ENCODE measurements at places on chromosomes 11 and 22.
A peak's percentile ranks its signal among the peaks of the same experiment; 100 is the strongest.

DNA sequence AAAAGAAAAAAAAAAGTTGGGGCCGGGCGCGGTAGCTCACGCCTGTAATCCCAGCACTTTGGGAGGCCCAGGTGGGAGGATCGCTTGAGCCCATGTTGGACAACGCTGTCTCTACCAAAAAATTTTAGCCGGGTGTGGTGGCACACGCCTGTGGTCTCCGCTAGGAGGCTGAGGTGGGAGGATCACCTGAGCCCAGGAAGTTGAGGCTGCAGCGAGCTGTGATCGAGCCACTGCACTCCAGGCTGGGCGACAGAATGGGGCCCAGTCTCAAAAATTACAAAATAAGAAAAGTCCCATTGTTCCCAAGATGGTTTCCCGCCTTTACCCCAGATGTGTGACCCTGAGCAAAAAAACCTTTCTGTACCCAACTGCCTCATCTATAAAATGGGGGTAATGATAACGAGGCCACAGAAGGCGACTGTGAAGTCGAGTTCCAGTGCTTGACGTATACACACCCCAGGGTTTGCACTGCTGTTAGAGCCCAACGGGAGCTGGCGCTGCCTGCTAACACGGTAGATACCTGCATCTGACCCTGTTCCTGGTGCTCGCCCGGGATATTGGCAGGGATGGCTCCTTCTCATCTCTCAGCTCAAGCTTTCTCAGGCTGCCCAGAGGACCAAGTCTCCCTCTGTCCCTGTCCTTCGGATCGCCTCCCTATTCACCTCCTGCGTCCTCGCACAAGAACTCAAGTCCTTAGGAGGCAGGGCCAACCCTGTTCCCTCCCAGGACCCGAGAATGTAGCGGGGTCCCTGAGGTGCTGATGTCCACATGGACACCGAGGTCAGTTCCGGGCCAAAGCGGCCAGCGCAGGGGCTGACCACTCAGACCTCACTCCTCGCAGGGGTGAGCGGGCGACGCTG is 1.1 kb upstream of the RPLP2 start:
- DNase-seq: no peak

- DNase-seq: peak; percentile 65
Measured at GRCh38 chr11:27385245-27385644, 22.2 kb upstream of the CCDC34 start.

DNA sequence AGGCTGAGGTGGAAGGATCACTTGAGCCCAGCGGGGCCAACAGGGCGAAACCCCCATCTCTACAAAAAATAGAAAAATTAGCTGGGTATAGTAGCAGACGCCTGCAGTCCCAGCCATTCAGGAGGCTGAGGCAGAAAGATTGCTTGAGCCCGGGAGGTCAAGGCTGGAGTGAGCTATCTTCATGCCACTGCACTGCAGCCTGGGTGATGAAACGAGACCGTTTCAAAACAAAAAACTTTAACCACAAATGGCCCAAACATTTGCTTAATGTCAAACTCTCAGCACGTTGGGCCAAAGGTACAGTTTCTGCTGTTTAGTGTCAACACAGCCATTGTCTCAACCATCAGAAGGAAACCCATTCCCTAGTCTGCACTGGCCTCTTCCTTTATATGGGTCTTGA is 69.2 kb upstream of the TTC12 start:
- no peak for DNase-seq

GRCh38 chr11:118609380-118610224 is 2.2 kb downstream of the PHLDB1 start:
- DNase-seq: no peak

- DNase-seq: no peak
Measured at GRCh38 chr22:49295465-49295743, 532.3 kb downstream of the BRD1 start.

DNA sequence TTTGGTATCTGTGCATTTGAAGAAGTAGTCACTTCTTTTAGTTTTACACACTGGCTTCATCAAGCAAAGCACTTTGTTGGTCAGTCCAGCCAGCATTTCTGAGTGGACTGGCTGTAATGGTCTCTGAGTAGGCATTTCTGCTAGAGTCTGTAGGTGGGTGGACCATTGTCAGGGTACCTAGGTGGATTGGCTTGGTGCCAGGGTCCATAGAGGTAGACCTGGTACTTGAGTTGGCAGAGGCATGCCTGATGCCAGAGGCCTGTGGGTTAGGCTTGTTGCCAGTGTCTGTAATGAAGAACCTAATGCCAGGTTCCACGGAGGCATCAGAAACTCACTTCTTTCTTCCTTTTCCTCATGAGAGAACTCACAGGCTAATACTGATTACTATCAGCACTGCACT is 157.9 kb upstream of the C11orf87 start:
- DNase-seq: no peak

- DNase-seq: peak; percentile 72
Measured at GRCh38 chr11:98531576-98531975, 489.2 kb upstream of the CNTN5 start.

- DNase-seq: no peak
Measured at GRCh38 chr11:22037505-22037904, 155.4 kb upstream of the ANO5 start.

- no peak for DNase-seq
Measured at GRCh38 chr11:124751741-124752470, at the start of gene VSIG2. Gene VSIG2, minus strand, starts transcription at chr11:124752255. Its CDS starts 118 bp downstream, at chr11:124752137.

GRCh38 chr11:103110391-103110790 is 1.2 kb downstream of the DYNC2H1 start:
- DNase-seq: peak; percentile 47

DNA sequence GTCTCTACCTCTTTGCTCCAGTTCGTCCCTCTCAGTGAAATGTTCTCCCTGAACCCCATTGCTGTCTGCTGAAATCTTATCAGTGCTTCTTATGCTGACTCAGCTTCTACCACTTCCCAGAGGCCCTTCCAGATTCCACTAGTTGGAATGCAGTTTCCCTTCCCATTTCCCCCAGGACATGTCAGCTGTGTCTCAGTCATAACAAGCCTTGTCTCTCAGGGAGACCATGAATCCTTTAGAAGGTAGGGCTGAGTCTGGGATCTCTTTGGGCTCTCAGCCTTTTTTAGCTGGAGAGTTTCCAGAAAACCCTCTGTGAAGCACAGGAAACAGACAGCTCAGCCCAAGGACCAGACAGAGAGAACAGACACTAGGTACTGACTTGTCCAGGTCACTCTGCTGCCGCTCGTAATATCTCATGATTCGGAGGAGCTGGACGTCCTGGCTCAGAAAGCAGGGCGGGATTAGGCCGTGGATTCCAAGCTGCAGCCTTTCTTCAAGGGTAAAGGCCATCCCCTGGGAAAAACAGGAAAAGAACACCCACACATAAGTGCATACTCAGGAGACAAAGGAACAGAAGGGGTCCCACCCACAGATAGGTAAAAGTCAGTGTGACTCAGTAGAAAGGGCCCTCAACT is 113.0 kb downstream of the ME3 start:
- DNase-seq: peak; percentile 92

DNA sequence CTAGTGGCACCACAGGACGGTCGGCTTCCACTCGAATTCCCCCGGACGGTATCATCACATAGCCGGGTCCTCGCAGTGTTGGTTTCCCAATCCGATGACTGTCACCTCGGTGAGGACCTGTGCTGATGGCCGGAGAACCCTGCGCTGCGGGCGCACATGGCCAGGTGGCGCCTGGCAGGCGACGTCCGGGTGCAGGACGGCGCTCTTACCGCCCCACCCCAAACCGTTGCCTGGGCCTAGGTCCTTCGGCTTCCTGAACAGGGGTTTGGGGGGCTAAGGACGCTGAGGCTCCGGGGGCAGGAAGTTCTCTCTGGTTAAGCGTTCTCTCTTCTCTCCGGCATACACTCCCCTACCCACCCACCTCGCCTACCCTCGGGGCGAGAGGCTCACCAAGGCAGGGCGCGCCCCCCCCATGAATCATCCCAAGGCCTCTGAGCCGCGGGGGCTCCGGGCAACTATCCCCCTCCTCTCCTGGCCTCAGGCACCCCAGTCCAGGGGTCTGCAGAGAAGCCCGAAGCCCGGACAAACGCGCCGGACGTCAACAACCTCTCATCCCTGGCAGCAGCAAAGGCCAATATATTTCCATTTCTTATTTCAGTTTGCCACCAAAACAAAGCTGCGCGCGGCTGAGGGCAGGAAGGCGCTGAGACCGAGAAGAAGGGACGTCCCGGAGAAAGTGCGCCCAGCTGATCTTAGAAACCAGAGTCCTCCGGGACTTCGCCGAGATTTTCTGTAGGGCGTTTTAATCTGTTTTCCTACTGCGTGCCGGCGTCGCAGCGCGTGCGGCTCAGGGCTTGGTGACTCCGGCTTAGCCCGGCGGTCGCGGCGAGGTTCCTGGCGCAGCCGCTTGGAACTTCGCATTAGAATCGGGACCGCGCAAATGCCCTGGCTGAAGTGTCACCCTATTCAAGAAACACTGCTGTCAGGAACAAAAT is 5.6 kb downstream of the ALX4 start:
- no peak for DNase-seq

DNA sequence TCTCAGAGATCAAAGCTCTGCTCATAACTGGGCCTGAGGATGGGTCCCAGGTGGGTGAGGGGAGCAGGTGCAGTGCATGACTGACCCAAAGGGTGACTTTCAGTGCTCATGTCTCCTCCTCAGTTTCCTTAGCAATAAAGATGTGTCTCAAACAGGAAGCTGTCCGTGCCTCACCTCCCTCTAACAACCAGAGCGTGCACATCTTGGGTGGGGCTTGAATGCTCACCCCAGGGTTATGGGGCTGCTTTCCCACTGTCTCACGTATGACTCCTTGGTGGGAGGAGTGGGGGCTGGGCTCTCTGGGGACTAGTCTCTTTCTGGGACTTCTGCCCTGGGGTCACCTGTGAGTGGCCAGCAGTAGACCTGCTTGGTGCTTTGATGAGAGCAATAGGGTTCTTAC is 53.9 kb upstream of the PHOX2A start:
- DNase-seq: no peak

GRCh38 chr22:32661737-32662586 is 139.5 kb upstream of the TIMP3 start:
- no peak for DNase-seq

DNA sequence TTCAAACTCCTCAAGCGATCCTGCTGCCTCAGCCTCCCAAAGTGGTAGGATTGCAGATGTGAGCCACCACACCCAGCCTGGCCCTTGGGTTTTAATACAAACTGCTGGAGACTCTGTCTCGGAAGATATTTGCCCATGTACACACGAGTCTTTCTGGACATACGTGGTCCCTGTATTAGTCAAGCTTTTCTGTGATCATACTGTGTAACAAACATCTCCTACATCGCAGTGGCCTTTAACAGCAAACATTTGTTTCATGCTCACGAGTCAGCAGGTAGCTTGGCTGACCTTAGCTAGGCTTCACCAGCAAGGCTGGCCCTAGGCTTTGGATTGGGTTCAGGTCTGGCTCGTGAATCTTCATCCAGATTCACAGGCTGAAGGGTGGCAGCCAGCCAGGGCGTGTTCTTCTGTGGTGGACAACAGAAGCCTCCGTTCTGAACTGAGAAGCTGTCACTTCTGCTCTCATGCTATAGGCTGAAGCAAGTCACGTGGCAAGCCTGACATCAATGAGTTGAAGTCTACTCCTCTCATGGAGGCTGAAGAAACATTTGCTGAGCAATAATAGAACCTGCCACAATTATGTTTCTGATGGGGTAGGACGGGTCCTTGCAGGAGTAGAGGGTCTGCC is 8.8 kb downstream of the KIAA1671 start:
- DNase-seq: no peak

GRCh38 chr11:69157156-69157821 is 1.6 kb downstream of the SMIM38 start:
- no peak for DNase-seq

GRCh38 chr11:116193321-116194131 is 579.3 kb downstream of the BUD13 start:
- DNase-seq: peak; percentile 30

DNA sequence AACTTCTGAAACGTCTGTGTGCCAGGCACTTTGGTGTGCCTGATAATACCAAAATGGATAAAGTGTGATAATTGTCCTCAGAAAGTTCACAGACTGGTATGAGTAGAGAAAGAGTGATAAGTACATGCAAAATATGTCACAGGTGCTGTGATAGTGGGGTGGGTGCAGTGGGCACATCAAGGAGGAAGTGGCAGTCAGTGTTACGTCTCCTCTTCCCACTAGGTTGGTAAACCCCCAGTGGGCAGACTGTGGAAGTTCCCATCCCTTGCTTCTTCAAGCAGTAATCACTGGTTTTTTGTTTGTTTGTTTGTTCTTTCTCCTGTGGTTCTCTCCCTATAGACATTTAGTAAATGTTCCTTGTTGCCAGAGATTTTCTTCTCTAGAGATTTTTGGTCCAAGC is 5.4 kb downstream of the RNF121 start:
- DNase-seq: no peak

DNA sequence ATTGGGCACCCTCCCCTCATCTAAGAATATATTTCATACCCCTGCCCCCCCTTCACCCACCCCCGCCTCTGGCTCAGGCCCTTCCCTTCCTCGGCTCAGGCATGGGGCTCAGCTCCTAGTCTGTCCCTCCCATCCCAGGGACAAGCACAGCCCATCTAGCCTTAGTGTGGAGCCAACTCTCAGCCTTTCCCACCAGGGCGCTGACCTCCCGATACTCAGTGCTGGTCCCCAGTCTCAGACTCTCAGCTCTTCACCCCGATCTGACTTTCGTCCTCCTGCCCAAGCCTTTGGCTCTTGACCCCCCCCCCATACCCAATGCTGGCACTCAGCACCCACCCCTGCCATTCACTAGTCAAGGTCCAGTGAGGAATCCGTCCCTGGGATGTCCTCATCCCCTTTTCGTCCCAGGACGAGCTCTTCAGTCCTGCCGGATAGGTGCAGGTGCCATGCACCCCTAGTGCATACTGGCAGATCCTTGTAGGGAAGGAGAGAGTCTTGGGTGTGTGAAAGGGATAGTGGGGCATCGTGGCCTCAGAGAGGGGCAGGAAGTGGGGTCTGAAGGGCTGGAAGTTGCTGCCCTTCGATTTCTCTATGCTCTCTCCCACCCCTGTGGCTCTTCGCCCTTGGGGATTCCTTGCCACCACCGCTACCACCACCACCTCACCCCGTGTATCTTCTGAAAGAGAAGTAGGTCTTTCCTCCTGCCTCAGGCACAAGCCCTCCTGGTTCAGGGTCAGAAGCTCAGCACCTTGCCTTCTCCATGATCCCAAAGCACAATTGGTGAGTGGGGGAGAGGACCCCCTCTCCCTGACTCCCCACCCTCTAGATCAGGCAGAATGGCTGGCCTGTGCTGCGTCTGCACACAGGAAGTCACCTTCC is 2.4 kb downstream of the TPBGL start:
- no peak for DNase-seq

DNA sequence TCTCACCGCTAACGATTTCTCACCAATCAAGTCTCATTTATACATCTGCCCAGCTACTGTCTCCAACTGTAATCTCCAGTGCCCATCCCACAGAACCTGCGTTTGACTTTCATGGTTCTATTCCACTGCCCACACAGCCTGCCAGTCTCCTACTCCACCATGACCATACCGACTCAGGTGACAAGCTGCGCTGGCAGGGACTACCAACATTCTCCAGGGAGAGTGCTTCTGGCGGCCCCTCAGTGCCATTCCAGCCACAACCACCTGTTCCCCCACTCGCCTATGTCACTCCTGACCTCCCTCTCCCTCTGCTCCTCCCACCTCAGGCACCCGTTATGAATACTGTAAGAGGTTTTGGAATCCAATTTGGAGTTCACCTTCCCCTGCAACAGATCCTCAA is 108.5 kb upstream of the BID start:
- no peak for DNase-seq

GRCh38 chr11:122270535-122270934 is 154.5 kb upstream of the BLID start:
- no peak for DNase-seq

- peak; percentile 74 for DNase-seq
Measured at GRCh38 chr11:102476812-102477211, 24.2 kb upstream of the TMEM123 start.

Measured in epithelial cell of esophagus (primary cell).